Stimulated activated CD4-positive, alpha-beta T cell treated with anti-CD3 and anti-CD28 coated beads, Interleukin-12 subunit alpha, Interleukin-12 subunit beta, amount 100 ng/mL, for 48 hours (primary cell): ENCODE measurements at places on chromosomes 1 and 21.
A peak's percentile ranks its signal among the peaks of the same experiment; 100 is the strongest.

DNA sequence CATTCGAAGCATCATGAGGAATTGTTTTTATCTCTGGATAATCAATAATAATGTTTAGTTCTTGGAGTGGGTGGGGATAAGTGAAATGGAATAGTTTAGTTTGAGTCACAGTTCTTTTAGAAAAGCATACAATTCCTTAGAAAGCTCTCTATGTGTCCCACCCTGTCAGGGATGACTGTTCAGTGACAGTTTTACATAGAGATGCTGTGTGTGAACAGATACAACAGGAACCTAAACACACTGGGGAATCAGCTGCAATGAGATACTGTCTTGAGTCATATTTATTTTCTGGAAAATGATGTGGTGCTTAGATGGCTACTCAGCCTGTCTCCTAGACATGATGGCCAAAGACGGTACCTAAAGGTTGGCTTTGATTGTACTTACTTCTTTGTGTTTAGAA is 25.7 kb upstream of the CCDC190 start:
- DNase-seq: no peak

GRCh38 chr1:11733306-11733705 is 2.6 kb upstream of the AGTRAP start:
- no peak for DNase-seq

DNA sequence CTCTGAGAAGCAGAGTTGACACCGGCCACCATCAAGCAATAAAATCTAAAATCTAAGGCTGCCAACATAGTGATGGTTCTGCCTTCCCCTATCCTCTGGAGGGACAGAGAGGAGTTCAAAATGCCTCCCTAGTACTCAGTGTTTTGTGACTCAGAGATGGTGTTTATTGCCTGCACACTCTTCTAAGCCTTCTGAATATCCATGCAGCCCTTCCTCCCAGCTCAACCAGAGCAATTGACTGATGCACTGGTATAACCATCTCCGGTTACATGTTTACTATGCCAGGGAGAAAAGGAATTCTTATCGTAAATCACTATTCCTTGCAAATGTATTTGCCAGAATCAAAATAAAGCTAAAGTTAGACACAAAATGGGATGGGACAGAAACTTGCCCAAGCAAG is 132.9 kb upstream of the RAB4A start:
- no peak for DNase-seq

DNA sequence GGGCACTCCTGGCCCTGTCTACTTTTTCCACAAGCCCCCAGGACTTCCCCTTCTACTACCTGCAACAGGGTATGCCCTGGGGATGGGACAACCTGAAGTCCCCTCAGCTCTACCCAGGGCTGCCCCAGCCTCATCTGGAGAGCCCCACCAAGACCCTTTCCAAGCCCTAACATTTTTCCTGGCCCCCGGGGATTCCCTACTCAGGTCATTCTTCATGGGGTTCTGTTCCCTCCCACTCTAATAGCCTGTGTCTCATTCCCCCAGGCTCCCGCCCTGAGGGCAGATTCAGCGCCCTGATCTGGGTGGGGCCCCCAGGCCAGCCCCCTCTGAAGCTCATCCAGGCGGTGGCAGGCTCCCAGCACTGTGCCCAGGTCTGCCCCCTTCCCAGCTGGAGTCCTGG is 9.6 kb downstream of the EXTL1 start:
- no peak for DNase-seq

- DNase-seq: no peak
These were observed 11.2 kb upstream of the RRP15 start for GRCh38 chr1:218273762-218274479.

- no peak for DNase-seq
These were observed 170.6 kb downstream of the PDE4B start for GRCh38 chr1:65963156-65963888.

DNA sequence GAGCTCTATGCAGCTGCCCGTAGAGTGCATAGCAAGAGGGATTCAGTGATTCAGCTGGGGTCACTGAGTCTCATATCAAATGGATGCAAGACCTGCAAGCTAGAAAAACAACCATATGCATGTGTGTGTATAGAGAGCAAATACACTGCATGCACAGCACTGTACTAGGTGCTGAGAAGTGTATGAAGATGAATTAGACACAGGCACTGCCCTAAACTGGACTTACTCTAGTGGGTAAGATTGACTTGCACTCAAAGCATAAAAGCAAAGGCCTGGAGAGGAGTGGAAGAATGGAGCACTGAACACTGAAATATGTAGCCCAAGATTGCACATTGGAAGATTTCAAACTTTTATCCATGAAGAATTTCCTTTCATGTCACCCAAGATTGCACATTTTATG is 5.5 kb upstream of the GBP1 start:
- DNase-seq: no peak

DNA sequence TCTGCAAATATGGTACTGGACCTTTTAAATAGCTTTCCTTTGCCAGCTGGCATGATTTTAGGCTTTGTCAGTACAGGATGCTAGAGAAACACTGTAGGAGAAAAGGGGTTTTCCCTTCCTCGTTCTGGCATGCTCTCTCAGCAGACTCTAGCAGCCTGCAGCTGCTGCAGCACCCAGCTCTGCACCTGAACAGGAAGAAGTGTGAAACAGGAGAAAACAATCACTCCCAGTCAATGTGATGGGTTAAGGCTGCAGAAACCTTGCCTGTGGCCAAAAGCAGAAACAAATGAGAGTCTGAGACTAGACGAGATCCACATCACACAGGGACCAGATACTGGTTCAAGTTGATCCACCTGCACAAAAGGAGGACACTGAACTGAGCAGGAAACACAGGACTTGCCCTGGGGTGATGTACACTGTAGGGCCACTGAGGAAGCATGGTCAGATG is 21.2 kb downstream of the OVGP1 start:
- no peak for DNase-seq

DNA sequence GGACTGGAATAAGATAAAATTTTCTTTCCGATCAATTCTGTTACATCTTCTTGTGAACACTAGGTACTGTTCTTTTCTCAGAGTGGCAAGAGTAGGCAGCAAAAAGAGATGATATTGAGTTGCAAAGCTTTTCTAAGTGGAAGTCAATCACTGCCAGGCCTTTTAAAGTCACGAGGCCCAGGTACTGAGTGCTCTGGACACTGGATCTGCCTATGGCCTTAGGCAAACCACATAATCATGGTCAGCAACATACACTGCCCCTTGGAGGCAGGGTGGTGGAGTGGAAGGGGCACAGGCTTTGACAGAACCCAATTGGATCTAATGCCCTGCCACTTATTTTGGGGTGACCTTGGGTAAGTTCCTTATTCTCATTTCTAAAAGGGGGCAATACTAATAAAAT is 41.5 kb downstream of the TSEN15 start:
- DNase-seq: no peak

DNA sequence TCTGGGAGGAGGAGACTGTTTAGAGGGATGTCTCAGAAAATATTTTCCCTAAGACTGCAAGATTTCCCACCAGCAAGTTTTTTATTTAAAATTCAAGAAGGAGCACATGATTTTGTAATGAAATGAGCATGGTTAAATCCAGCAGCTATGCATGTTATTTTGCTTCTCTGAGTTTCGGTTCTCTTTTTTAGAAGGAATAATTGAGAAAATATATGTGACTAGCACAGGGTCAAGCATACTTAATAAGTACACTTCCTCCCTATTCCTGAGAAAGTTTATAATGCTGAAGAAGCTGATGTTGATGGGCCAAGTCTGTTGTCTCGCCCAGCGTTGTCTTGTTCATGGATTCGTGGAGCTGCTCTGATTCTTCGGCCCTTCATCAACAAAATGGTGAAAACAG is 51.2 kb downstream of the EXO1 start:
- DNase-seq: no peak

DNA sequence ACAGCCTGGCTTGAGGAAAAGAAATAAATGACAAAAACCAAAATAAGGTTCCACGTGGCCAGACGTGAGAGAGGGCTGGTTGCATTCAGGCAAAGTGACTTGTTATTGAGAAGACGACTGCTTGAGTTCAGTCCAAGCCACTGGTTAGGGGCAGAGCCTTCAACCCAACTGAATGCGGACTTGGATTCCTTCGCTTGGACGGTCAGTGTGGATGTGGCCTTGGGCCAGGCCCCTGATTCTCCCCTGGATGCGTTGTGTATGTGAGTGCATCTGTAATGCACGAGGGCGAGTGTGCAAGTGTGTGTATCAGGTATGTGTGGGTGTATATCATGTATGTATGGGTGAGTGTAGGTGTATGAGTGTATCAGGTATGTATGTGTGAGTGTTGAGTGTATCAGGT is 1.9 kb downstream of the PLA2G2F start:
- no peak for DNase-seq

DNA sequence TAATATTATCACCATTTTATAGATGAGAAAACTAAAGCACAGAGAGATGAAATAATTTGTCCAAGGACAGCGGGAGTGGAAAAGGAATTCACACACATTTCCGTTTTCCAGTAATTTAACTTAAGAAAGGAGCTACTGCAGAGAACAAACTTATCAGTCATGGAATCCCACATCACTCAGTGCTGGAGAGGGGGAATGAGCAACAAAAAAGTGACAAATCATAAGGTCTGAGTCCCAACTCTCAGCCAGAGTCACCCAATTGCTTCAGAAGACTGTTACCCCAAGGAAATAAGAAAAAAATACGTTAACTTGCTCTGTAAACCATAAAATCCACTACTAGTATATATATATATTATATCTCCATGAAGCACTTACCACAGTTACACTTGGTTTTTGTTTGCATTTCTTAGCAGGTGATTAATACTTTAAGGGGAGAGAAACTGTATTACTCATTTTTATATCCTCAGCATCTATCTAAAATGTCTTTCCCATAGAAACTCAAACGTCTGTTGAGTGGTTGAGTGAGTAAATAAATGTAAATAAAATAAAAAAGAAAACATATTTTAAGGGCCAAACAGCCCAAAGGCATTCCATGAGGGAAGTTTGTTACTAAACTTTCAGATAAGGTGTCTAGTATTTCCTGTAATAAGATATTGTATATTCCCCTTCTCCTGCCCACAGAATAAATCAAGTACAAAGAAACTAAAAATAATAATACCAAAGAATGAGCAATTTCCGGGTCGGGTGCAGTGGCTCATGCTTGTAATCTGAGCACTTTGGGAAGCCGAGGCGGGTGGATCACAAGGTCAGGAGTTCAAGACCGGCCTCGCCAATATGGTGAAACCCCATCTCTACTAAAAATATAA is 76.8 kb downstream of the SLC45A1 start:
- peak; percentile 28 for DNase-seq

- no peak for DNase-seq
These were observed 42.9 kb downstream of the EPHB2 start for GRCh38 chr1:22753481-22753971.

DNA sequence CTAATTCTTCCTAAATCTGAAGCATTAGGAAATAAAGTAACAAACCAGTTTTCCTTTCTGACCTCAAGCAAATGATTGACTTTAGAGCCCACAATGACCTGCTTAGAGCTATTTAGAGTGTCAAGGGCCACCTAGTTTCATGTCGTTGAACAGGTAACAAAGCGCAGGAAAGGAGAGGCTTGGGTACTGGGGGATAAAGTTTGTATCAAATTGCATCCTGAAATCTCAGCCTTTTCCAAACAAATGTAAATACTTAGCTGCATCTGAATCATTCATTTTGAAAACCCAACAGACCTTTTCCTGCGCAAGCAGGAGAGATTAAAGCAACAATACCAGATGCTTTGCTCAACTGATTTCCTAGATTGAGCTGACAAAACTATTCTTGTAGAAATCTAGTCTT is 121.2 kb downstream of the NRIP1 start:
- no peak for DNase-seq

- DNase-seq: no peak
These were observed 3.3 kb upstream of the HMGN2 start for GRCh38 chr1:26468911-26469310.

DNA sequence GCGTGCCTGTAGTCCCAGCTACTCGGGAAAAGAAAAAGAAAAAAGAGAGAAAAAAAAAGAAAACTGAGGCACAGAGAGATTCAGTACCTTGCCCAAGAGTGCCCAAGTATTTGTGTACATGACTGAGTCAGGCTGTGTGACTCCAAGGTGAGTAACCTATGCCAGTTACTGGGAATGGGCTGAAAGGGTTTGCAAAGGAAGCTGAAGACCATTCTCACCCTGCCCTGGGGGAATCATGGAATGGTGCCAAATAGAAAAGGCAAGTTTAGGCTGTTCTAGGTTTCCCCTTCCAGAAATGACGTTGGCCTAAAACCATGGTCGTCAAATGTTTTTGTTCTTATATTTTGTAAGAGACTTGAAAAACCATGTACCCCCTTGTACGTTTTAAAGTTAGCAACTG is 37.9 kb upstream of the LRIG2 start:
- DNase-seq: no peak

GRCh38 chr21:20302084-20302483 is 696.1 kb upstream of the NCAM2 start:
- DNase-seq: no peak
